A673 (cell line): ENCODE measurements at places on chromosomes 4 and X.

DNA sequence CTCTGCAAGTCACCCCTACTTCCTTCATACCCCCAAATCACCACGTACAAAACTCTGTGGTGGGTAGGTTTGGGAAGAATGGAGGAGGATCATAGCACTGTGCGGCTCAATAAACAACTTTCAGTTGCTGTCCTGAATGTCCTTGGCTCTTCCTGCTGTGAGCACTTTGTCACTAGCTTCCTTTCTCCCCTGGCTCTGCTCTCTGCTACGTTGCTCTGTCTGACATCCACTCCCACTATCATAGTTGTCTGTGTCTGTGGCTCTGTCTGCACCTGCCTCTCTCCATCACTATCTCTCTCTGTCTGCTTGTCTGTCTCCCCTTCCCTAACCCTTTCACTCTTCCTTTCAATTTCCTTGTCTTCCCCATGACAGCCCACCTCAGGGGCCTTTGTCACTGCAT is 21.2 kb upstream of the SMPX start:
- no peak for DNase-seq

GRCh38 chrX:136200466-136200865 is 50.7 kb downstream of the MAP7D3 start:
- DNase-seq = peak; percentile 57

- peak; percentile 56 for DNase-seq
Measured at GRCh38 chr4:52545099-52546069, 113.7 kb downstream of the USP46 start.

DNA sequence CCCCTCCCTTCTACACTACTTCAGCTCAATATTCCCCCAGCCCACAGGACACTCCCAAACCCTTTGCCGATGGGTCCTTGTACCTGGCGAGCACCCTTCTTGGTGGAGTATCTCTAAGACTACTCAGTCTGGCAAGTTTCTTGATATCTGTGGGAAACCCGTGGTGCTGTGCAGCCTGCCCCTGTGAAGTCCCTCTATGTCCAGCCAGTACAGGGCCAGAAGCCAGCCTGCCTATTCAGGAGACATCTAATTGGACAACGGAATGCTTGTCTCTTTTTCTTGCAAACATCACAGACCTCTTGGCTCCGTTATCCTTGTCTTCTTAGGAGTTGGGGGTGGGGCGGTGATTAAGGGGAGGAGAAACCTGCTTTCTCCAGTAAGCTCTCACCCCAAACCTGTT is 3.7 kb upstream of the IGFBP7 start:
- no peak for DNase-seq

GRCh38 chr4:165208741-165209388 is 1.5 kb downstream of the KLHL2 start:
- peak; percentile 21 for DNase-seq

DNA sequence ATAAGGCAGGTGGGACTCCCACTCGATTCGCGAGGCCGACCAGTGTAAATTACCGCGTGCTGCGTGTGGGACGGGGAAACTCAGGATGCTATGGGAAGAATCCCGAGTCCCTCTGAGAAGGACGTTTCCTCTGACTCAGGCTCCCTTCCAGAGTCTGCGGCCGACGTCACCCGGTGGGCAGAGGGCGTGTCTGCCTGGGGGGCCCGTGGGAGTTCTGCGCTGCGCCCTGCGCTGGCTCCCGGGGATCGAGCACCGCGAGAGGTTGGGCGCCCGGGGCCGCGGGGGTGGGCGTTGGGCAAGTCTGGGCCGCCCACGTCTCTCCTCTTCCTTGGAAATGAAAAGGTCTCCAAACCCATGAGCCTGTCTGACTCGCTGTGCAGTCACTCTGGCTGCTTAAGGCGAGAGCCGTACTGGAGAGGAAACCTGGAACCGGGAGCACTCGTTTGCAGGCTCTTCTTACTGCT is 568 bp downstream of the NIPAL1 start:
- peak; percentile 63 for DNase-seq

DNA sequence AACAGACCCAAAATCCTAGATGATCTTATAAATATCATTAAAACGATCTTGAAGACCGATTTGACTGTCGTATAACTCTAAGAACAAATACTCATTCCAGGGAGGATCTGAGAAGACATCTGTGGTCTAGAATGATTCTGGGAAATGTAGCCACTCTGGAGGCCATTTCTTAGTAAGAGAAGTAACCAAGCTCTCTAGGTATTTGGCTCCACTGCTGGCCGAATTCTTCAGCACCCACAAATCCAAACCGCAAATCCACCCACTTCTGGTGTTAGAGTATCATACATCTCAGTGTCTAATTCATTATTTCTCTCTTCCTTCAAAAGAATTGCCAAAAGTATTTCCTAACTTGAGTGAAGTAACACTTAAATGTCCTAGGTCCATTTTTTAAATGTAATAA is 23.9 kb downstream of the KLHL5 start:
- DNase-seq = no peak

- no peak for DNase-seq
Measured at GRCh38 chr4:87042221-87042620, 107.4 kb downstream of the AFF1 start.

DNA sequence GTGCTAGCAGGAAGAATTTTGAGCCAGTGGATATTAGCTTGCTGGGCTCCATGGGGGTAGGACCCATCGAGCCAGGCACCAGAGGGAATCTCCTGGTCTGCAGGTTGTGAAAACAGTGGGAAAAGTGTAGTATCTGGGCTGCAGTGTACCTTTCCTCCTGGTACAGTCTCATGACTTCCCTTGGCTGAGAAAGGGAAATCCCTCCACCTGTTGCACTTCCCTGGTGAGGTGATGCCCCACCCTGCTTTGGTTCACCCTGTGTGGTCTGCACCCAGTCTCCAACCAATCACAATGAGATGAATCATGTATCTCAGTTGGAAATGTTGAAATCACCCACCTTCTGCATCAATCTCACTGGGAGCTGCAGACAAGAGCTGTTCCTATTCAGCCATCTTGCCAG is 341.4 kb upstream of the IRS4 start:
- no peak for DNase-seq

GRCh38 chr4:151314010-151314355 is 11.4 kb downstream of the SH3D19 start:
- no peak for DNase-seq

DNA sequence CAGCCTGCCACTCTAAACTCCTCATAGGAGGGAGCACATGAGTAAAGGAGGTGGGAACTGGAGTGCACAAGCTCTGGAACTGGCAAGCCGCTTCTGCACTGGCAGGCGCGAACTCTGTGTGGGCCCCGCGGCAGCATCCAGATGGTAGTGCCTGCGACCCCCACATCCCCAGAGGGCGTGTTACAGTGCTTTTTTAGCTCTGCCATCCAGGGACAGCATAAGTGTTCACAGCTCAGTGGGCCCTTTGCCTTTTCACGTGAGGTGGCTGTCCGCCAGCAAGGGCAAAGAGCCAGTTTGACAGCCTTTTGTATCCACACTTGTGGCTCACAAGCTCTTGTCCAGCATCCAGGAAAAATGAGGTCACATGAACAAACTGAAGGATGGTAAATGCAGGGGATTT is 581.6 kb upstream of the DIAPH2 start:
- no peak for DNase-seq

DNA sequence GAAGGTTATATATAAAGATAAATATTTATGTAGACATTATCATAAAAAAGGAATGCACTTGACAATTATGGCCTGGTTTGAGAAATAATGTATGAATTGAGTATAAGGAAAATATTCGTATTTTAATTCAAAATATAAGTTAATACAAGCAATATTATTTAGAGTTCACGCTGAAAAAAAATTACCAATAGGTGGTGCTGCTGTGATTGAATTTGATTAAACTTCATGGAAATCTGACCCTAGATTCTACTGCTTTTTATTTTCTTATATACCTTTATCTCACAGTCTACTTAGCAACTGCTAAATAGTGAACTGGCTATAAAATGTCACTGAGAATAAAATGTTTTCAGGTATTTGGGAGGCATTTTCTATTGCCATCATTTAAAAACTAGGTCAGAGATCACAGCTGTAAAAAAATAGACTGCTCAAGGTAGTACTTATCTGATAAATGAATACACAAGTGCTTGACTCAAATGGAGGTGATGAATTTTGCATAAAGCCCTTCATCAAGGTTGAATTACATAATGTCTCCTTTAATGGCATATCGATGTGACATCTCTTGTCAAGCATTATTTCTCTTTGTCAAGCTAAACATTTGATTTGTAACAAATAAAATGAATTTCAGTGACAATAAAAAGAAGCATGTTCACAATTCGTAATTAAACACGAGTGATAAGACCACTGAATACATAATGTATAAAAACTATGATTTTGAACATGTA is 1638.8 kb upstream of the PCDH7 start:
- peak; percentile 55 for DNase-seq

GRCh38 chrX:133981924-133982323 is 3.5 kb downstream of the GPC3 start:
- no peak for DNase-seq

- no peak for DNase-seq
Measured at GRCh38 chr4:98614094-98614493, 44.3 kb downstream of the TSPAN5 start.

DNA sequence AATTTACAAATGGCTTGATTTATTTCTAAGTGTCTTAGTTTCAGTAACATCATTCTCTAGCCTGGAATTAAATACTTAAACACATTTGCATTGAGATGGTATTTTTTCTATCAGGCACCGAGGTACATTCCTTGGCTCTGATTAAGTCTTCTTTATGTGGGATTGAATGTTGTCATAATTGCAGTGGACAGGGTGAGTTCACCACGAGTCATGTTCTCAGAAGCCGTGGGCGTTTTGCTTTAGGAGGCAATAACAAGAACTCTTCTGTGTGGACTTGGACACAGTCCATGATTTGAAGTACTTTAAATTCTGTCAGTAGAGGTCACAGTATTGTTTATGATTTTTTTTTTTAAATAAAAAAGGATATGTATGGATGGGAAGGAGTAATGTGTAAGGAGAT is 57.1 kb upstream of the EFHC2 start:
- DNase-seq = peak; percentile 68

DNA sequence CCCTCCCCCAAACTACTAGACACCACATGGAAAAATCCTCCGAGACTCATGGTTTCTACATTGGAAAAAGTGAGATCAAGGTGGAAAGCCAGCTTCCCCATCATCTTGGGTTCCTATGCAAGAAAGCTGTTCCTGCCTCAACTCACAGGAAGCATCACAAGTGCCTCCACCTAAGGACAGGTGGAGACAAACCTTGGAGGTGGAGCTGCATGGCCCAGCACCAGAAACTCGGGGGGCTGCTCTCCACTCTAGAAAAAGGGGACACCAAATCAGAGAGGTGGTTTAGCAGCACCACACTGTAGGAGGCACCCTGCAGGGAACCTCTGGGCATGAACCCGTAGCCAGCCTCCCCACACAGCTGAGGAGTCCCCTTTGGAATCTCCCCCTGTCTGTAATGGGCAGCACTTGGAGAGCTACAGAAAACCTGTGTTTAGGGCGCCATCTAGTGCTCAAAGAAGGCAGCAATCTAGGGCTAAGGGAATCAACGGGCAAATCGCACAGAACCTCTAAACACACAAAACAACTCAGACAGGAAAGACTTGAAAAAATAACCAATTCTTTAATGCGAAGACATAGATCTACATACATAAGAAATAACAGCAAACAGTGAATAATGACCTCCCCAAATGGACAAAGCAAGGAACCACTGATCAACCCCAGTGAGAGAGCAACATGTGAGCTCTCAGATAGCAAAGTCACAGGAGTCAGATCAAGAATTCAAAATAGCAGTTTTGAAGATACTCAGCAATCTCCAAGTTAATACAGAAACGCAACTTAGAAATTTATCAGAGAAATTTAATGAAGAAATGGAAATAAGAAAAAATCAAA is 37.0 kb upstream of the ZBTB33 start:
- peak; percentile 76 for DNase-seq

GRCh38 chr4:95510877-95511276 is 37.9 kb downstream of the UNC5C start:
- DNase-seq = no peak

DNA sequence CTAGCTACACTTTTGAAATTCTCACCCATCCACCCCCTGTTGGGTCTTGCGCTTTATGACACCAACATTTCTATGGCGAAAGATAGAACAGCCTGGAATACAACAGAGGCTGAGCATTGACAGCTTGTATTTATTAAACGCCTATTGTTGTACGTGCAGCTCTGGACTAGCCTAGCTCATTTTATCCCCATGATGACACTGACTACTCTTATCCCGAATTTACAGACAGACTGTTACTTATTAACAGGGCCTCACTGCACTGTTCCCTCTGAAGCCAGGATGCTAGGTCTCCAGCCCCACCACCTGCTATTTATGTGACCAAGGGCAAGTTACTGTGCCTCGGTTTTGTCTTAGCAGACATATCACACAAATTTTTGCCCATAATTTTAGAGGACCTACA is 1.0 kb upstream of the RFC1 start:
- DNase-seq = no peak

DNA sequence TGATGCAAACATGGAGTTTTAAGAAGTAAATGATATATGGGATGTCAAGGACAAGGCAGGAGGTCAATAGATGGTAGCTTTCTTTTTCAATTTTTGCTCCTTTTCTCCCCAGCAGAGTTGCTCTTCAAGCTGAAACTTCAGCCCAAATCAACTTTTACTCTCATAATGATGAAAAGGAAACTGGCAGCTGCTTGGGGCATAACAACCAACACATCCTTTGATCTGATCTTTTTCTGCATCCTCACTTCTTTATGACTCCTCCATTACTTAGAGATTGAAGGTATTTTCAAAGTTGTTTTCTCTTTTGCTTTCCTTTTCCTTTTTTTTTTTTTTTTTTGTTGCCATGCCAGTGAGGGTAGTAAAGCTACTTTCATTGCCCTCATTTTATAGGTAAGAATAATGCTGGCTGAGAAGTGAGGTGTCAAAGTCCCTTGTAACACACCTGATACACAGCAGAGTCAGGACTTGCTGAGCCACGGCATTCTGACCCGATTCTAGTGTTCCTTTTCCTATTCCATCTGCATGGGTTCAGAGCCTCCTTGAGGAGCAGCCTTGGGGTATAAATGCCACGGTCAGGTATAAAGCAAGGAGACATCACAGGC is 26.9 kb downstream of the SLC2A9 start:
- no peak for DNase-seq

- no peak for DNase-seq
Measured at GRCh38 chrX:143336261-143336660, 181.0 kb downstream of the SPANXN3 start.

DNA sequence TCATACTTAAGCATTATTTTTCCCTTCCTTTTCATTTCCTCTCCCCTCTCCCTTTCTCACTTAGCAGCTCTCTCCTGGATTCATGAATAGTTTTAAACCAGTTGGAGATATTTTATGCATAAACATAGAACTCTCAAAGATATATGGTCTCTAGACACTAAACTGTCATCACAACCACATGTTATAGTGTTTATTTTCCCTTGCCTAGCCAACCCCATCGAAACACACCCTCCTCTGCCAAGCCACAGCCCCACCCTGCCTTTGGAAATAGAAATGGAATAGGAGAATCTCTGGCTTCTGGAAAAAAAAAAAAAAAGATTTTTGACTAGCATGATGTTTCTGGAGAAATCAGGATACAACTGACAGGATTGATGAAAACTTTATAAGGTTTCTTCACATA is 64.8 kb upstream of the RBPJ start:
- no peak for DNase-seq

- DNase-seq = no peak
Measured at GRCh38 chr4:153560908-153561307, 94.7 kb downstream of the TMEM131L start.
